Non-pigmented ciliary epithelial cell (primary cell): ENCODE measurements at places on chromosomes 12 and 14.

GRCh38 chr12:52396656-52397055 lies 9.5 kb downstream of the KRT82 start:
- DNase-seq = no peak

DNA sequence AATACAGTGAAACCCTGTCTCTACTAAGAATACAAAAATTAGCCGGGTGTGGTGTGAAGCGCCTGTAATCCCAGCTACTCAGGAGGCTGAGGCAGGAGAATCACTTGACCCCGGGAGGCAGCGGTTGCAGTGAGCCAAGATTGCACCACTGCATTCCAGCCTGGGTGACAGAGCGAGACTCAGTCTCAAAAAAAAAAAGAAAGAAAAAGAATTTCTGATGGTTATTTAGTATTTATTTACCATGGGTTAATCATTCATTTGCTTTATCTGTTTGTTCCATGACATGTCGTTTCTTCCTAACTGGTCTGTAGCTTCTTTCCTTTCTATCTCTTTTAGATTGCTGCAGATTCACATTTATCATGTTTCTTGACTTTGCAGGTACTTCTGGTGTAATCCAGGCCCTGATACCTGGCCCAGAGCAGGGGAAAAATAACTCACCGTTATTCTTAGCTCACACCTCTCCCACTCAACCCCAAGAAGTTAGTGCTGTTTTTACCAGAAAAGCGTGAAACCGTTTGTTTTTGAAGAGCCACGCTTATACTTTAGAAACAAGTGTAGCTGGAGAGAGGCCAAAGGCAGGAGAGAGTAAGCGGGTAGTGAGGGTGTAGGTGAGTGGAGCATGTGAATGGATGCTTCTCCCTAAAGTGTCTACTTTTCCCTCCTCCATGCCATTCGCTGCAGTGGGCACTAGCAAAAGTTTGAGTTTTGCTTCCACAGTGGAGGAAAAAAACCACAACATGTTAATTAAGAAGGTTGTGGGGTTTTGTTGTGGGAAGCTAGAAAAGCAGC lies 45.4 kb downstream of the SRGAP1 start:
- no peak for DNase-seq

GRCh38 chr12:52669426-52669825 lies 10.8 kb downstream of the KRT1 start:
- DNase-seq = no peak

GRCh38 chr12:69921831-69922230 lies 96.8 kb downstream of the MYRFL start:
- DNase-seq = no peak
